Uterus (tissue), 4 donors: ENCODE measurements at places on chromosomes 1 and 21. TPM values are rescaled to one million over a fixed set of nuclear protein-coding genes. Genes with fewer than 3 reads are reported as not detected.
A peak's percentile ranks its signal among the peaks of the same experiment; 100 is the strongest.

Gene IL20
- total RNA-seq = 40.6 TPM

Gene PTGER3
- 217 TPM for total RNA-seq

Gene DMBX1
- total RNA-seq = not detected

Gene LENEP
- total RNA-seq = not detected

Gene TMEM269
- total RNA-seq = not detected

Gene LMX1A
- 0.41 TPM for total RNA-seq

Gene DENND2C
- 7.9 TPM for total RNA-seq

Gene AKR7A3
- 4.3 TPM for total RNA-seq

Gene F3
- 12.9 TPM for total RNA-seq

Gene MEGF6
- total RNA-seq = 69.0 TPM

DNA sequence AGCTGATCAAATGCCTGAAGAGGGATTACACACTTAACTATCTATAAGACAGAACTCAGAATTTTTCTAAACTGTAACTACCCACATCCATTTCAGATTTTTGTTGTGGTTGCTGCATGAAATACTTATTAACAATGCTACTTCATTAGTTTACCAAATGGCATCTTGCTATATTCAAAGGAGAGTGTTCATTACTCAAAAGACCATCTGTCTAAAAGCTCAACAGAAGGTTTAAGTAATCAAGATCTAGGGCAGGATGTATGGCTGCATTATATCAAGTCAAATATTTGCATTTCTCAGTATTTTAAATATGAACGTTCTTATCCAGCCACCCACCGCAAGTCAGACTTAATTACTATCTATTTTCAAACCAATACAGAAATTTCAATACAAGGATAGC lies 79.9 kb downstream of the SIPA1L2 start:
- no peak for DNase-seq

- DNase-seq = no peak
Measured at GRCh38 chr1:151621351-151621750, 9.5 kb downstream of the SNX27 start.

- no peak for DNase-seq
Measured at GRCh38 chr1:18569251-18569650, 61.4 kb upstream of the PAX7 start.

- no peak for DNase-seq
Measured at GRCh38 chr21:28908351-28908750, 84.3 kb downstream of the LTN1 start.

- DNase-seq = no peak
Measured at GRCh38 chr1:176643536-176643935, 180.6 kb downstream of the PAPPA2 start.

GRCh38 chr1:87497380-87498203 lies 168.9 kb downstream of the LMO4 start:
- DNase-seq = no peak

GRCh38 chr1:208028526-208028925 lies 117.6 kb upstream of the CD34 start:
- DNase-seq = no peak

DNA sequence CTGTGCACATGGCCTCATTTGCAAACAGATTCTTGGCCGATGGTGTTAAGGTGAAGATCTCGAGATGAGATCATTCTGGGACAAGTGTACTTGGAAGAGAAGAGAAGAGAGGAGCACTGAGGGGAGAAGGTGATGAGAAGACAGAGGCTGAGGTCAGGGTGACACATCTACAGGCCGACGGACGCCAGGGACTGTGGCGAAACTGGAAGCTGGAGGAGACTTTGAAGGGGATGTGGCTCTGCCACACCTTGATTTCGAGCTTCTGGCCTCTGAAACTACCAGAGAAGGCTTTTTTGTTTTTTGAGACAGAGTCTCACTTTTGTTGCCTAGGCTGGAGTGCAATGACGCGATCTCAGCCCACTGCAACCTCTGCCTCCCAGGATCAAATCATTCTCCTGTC lies 137.5 kb upstream of the TMEM51 start:
- DNase-seq = no peak

DNA sequence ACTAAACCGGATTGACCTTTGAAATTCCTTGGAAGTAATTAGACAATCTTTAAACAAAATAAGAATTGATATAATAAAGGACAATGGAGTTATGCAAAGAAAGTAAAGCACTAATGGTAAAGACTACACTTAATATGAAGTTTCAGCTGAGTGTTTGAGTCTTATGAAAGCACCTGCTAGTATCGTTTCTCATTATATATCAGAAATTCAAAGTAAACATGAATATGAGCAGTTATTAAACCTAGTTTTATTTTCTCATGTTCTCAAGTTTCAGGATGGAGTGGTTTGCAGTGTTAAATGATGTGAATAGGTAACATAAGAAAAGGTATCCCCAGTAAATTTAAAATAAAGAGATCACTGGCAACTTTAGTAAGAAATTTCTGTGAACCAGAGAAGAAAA lies 188.6 kb downstream of the ZP4 start:
- DNase-seq = no peak

- peak; percentile 83 for DNase-seq
Measured at GRCh38 chr1:112358798-112359408, 37.1 kb upstream of the CTTNBP2NL start.

GRCh38 chr1:234618737-234619049 lies 8.7 kb upstream of the IRF2BP2 start:
- no peak for DNase-seq

GRCh38 chr21:17427831-17428483 lies 84.9 kb upstream of the CXADR start:
- no peak for DNase-seq

DNA sequence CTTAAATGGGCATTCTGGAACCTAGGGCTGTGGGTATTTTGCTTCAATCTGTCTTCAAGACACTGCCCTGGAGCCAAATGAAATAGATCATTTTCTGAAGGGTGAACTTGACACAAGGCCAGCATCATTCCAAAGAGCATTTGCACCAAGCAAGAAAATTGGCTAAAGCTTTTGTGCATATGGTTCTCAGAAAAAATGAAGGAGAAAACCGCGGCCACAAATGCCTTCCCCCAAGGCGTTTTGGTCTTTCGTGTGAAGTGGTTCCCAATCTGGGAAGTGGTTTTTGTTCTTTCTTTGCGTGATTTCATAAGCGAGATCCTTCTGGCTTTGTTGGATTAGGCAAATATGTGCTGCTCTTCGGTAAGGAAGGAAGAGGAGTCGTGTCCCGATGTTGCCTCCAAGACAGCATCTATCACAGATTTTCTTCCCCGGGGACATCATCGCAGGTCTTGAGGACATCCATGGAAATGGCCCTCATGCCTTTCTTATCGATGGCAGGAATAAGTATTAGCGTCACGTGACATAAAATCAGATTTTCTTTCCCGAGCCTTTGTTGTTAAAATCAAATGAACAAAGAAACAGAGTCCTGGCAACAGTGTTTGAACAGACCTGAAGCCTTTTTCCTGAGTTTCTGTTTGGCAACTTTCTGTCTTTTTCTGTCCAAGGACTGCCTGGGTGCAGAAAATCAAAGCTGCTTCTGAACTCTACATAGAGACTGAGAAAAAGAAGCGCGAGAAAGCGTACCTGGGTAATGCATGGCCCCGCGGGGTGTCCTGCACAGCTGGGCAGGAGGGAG lies 31.0 kb downstream of the ATP5PO start:
- DNase-seq = no peak

- peak; percentile 75 for DNase-seq
Measured at GRCh38 chr1:19651141-19651737, 7.1 kb downstream of the NBL1 start.

DNA sequence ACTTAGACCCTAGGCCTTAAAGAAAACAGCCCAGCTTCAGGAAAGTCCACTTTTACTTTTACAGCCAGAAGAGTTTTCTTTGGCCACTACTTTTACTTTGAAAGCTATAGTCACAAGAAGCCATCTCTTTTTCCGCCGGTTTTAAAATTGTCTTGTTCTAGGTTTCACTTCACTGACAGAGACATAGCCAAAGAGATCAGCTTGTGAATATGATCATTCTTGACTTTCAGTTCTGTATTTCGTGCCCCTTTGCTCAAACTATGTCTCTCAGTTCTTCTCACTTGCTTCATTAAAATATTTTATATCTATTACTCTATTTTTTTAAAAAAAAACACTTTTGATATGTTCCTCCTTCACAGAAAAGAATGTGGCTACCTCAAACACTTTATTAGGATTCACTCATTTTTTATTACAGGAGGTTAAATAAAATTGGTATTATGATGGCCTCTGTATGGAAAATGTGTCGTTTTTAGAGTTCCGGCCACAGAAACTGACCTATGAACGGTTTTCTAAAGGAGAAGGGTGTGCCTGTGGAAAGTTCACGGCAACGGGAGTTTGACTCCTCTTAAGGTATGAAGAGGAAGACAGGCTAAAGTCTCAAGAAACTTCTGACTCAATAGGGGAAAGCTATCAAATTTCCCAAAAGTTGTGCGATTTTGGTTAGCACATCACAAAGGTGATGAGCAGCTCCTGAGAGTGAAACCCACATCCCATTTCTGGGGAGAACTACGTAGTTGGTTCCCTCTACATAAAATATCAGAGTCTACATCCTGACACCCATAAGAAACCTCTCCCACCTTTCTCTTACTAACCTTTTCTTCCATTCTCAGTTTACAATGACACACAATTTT lies 1.2 kb downstream of the MCOLN2 start:
- DNase-seq = no peak

DNA sequence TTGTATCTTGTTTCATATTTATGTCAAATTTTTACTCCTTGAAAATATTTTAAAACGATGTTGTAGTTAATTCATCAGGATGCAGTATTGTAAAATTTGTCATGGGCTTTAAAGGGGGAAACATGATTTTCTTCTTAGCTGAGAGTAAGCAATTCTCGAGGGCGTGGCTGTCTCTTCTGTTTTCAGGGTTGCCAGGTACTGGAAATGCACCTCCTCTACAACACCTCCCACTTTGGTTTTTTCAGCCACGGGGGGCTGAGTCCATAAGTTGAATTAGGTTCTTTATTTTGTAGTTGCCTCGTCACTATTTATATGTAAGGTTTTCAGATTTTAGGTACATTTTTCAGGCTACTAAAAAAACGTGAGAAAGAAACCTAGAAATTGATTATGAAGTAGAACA lies 64.0 kb downstream of the PRDM2 start:
- no peak for DNase-seq

- DNase-seq = no peak
Measured at GRCh38 chr1:203551550-203551949, 57.6 kb downstream of the OPTC start.

DNA sequence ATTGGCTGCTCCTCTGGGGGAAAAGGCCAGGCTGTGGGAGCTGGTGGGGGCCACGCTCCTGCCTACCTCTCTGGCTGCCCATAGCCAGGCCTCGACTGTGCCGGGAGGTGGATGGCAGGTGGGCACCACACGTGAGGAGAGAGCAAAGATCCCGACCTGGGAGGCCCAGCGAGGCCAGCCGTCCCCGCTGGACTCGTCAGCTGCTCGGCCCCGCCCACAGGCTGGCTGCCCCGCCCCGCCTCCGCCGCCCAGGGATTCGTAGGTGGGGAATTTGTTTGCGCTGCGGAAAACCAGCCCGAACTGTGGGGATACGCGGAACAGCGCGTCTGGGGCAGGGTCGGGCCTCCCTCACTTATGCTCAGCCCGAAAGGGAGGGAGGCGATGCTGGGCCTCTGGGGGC lies 31.7 kb downstream of the TP73 start:
- no peak for DNase-seq

DNA sequence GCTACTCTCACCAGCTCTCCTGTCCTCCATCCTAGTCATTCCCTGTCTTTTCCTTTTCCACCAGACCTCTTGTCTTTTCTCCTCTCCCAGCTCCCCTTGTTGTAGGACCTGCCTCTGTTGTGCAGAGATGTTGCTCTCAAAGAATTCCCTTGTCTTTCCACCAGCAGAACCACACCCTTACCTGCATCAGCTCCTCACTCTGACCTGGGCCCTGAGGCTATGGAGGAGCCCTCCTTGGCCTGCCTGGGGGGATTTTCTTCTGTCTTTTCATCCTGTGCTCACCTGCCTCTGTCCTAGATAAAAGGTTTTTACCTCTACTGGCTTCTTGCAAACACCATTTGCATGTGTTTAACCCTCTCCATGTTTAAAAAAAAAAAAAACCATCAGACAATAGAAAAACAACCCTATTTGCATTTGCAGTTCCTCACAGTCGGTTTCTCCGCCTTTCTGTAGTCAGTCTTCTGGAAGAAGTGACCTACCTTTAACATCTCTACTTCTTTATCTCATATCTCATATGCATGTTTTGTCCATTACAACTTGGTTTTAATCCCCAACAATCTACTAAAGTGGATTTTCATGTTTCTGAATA lies 12.1 kb downstream of the FCRL5 start:
- no peak for DNase-seq

DNA sequence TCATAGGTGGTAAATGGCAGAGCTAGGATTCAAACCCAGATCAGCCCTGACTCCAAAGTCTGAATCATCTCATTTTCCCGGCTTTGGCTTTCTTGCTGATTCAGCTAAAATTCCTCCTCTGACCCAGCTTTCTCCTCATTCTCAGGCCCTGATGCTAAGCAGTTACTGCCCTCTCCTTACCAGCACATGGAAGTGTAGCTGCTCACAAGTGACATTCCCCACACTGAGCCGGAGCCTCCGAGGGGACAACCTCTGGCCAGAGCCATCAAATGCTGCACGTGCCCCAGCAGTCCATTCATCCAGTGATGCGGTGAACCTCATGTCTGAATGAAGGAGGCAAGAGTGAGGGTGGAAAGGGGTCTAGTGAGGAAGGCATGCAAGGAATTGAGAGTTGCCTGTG lies 11.1 kb downstream of the ITGA10 start:
- no peak for DNase-seq

- DNase-seq = no peak
Measured at GRCh38 chr1:63049135-63049534, 265.2 kb downstream of the ATG4C start.

DNA sequence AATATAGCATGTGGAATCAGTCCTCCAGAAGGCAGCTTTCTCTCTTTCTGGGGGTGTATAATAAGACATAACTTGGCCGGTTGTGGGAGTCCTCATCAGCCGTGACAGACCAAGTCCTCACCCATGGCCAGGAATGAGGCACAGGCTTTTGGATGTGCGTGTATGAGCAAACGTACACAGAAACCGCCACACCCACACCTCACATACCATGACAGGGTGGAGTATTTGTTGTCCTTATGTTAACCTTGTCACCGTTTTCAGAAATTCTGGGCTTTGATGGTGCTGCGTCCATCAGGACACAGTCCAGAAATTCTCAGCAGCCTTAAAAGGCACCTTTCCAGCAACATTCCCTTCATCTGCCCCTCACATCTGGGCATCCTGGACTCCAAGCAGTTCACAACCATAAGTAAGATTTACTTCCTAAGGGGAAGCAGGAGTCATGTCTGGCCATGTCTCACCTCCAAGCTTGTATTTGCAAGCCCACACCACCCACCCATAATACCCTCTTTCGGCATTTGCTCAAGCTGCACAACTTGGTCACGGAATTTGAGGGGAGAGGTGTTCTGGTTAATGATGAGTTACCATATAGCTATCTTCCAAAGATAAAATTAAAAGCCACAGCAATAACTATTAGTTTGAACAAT lies 12.4 kb downstream of the C1orf116 start:
- DNase-seq = no peak
